NCI-H2081 (cell line): ENCODE measurements at places on chromosomes 7 and 10.

DNA sequence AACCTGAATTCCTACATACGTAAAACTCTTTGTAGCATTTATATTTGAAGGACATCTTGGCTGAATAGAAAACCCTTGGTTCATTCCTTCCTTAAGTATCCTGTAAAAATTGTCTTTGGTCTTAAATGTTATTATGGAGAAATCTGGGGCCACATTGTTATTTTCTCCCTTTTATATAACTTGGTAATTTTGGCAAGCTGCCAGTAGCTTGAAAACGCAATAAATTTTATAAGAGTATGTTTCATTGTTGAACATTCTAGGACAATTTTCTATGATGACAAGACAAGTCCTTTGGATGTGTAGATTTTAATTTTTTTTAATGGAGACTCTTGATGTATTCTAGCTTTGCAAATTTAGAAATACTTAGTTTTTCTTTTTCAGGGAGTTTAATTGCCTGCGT lies 191.9 kb downstream of the ABCA13 start:
- DNase-seq: no peak

GRCh38 chr10:4001811-4002210 lies 216.8 kb upstream of the KLF6 start:
- DNase-seq: no peak

- DNase-seq: no peak
These were observed 110.1 kb downstream of the TNS3 start for GRCh38 chr7:47471831-47472230.

- no peak for DNase-seq
These were observed 54.5 kb downstream of the WAC start for GRCh38 chr10:28587270-28587969.

DNA sequence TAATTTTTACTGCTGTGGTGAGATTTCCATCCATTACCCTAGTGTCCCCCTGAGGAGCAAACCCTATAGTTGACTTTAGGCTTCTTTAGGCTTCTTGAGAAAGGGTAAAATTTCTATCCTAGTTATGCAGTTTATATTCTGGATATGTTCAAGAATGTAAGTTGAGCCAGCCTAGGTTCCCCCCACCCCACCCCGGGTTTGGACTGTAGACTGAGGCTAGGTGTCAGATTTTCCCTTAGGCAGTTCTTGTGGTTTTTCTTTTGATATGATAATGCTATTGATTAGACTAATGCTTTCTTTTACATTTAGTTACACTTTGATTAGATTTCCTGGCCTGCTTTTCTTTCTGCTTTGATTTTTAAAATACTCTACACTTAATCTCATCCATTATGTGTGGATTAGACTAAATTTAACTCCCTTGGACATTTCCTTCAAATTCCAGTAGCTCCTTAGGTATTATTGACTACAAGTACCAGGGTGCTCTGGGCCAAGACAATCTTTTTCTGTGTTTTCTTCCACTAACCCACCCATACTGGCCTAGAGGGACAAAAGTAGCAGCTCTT lies 37.7 kb downstream of the NRF1 start:
- no peak for DNase-seq

- DNase-seq: no peak
These were observed 88.8 kb upstream of the TNS3 start for GRCh38 chr7:47670729-47671128.

- DNase-seq: no peak
These were observed 129.0 kb upstream of the PPP2R2D start for GRCh38 chr10:131771634-131772358.

GRCh38 chr7:148940702-148941597 lies 56.9 kb upstream of the EZH2 start:
- peak; percentile 84 for DNase-seq

DNA sequence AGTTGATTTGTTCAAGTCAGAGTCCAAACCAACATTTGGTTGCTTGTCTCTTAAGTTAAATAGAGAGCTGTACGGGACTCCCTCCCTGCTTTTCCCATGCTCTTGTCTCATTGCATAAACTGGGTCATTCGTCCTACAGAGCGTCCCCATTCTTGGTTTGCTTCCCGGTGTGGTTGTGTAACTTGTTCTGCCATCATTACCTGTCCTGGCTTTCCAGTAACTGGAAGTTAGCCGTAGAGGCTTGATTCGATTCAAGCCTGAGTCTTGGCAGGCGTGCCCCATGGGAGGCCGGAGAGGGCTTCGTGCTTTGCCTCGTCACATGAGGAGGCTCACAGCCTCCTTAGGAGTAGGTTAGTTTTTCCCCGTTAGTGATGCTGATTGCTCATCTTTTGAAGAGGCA lies 40.2 kb downstream of the FBH1 start:
- DNase-seq: no peak
